Activated T-helper 1 cell treated with anti-CD3 and anti-CD28 coated beads, Interleukin-2, amount 50 U/mL, for 16 hours (primary cell): ENCODE measurements at places on chromosomes 3 and 15.

- DNase-seq = no peak
These were observed 59.8 kb downstream of the GLDN start for GRCh38 chr15:51401051-51401780.

GRCh38 chr3:73364517-73364916 lies 260.2 kb downstream of the PDZRN3 start:
- DNase-seq = no peak

DNA sequence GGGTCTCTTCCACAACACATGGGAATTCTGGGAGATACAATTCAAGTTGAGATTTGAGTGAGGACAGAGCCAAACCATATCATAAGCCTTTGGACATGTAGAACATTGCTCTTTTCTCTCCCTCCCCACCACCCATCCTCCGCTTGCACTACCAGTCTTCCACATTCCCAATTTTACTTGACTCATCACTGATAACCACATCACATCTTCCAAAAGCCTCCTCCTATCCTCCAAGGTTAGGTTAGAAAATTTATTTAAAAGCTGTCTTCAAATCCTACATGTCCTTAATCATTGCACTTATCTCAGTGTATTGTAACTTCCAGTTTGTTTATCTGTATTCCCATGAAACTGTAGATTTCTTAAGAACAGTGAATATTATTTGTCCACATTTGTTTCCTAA lies 10.4 kb downstream of the ZBED2 start:
- DNase-seq = no peak

DNA sequence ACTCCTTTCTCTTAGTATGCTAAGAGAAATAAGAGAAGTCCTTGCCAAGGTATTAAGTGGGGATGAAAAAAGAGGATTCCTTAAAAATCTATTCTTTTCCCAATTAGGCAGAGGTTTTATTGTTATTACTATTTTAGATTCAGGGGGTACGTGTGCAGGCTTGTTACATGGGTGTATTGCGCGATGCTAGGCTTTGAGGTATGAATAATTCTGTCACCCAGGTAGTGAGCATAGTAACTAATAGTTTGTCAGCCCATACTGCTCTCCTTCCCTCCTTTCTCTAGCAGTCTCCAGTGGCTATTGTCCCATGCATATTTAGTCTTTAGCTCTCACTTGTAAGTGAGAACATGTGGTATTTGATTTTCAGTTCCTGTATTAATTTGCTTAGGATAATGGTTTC lies 83.9 kb downstream of the LEKR1 start:
- no peak for DNase-seq

- no peak for DNase-seq
These were observed 68.4 kb upstream of the CD96 start for GRCh38 chr3:111473550-111473949.

- DNase-seq = no peak
These were observed 140.3 kb downstream of the NR2F2 start for GRCh38 chr15:96470681-96471310.

- DNase-seq = no peak
These were observed 159.7 kb downstream of the GOLIM4 start for GRCh38 chr3:167936019-167936418.

DNA sequence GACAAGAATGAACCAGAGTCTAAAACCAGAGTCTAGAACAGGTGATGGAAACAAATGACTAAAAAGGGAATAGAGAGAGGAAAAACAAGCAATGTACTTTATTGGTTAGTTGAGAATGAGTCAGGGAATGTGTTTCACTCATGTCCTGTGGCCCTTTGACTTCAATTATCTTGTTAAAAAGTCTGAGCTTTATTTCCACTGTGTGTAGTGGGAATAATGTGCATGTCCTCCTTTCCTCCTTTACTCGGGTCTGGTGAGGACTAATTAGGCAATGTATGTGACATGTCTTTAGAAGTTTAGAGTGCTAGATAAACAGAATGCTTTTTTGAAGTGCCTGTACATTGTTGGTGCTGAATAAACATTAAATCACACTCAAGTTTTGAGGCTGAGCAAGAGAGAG lies 21.3 kb downstream of the LSAMP start:
- no peak for DNase-seq

- DNase-seq = no peak
These were observed 36.1 kb downstream of the PTH1R start for GRCh38 chr3:46913644-46914043.

GRCh38 chr3:100265016-100265415 lies 4.2 kb downstream of the TBC1D23 start:
- no peak for DNase-seq

GRCh38 chr3:23810343-23811184 lies 4.8 kb downstream of the UBE2E1 start:
- DNase-seq = no peak

- DNase-seq = no peak
These were observed 8.6 kb upstream of the STX19 start for GRCh38 chr3:94036909-94037507.

DNA sequence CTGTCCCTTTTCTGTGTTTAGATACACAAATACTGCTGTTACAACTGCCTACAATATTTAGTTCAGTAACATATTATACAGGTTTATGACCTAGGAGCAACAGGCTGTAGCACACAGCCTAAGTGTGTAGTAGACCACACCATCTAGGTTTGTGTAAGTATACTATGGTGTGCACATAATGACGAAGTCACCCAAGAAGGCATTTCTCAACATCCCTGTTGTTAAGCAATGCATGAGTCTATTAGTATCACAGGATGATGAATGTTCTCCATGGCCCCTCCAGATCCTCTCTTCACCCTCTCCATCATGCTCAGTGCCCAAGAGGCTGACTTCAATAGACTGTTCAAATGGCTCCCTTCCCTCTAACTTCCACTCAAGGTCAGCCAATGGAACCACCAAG lies 14.6 kb upstream of the SEC62 start:
- DNase-seq = no peak

- DNase-seq = no peak
These were observed 4.1 kb downstream of the TF start for GRCh38 chr3:133750259-133750656.

GRCh38 chr3:108838436-108838835 lies 15.8 kb downstream of the TRAT1 start:
- DNase-seq = no peak

GRCh38 chr3:165523801-165524200 lies 313.4 kb downstream of the BCHE start:
- DNase-seq = no peak

DNA sequence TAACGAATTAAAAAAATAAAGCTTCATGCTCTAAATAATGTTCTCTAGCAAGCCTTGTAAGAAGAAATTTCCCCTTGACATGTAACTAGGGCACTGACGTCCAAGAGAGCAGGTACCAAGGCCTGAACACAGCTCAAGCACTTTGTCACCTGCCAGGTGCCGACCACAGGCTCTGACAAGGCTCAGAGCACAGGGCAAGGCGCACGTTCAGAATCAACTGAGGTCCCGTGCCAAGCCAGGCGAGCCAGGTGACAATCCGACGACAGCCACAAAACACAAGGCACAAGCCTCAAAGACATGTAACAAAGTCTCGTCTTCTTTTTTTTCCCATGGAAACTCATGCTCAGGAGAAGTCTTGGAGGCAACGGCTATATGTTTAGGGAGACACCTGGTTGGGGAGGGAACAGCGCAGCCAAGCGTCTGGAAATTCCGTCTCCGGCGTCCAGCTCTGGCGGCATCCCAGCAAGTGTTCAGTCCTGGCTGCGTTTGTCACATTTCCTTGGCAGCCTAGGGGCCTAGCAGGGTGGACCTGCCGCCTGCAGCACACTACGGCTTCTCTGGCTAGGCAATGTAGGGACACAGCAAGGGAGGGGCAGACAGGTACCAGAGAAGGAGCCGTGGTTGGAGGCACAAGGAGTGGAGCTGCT lies 76.7 kb downstream of the ADAMTS17 start:
- no peak for DNase-seq

DNA sequence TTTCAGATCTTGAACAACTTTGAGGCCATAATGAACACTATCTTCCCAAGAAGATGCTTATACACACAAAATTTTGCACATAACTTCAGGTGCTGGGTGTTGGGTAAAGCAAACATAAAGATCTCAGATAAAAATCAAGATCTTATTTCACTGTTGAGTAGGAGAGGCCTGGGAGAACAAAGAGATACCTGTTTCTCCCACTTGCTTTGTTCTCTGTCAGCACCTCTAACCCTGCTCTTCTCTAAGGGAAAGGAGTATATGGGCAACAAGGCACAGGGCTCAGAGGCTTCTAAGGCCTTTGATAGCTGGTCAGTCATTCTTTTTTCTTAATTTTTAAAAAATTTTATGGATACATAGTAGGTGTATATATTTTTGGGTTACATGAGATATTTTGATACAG lies 3.6 kb upstream of the GK5 start:
- DNase-seq = no peak

GRCh38 chr3:22419261-22419660 lies 668.3 kb upstream of the ZNF385D start:
- DNase-seq = no peak

GRCh38 chr3:126337980-126338651 lies 19.1 kb downstream of the KLF15 start:
- no peak for DNase-seq

- DNase-seq = no peak
These were observed 225.6 kb downstream of the MINAR1 start for GRCh38 chr15:79657722-79658121.

DNA sequence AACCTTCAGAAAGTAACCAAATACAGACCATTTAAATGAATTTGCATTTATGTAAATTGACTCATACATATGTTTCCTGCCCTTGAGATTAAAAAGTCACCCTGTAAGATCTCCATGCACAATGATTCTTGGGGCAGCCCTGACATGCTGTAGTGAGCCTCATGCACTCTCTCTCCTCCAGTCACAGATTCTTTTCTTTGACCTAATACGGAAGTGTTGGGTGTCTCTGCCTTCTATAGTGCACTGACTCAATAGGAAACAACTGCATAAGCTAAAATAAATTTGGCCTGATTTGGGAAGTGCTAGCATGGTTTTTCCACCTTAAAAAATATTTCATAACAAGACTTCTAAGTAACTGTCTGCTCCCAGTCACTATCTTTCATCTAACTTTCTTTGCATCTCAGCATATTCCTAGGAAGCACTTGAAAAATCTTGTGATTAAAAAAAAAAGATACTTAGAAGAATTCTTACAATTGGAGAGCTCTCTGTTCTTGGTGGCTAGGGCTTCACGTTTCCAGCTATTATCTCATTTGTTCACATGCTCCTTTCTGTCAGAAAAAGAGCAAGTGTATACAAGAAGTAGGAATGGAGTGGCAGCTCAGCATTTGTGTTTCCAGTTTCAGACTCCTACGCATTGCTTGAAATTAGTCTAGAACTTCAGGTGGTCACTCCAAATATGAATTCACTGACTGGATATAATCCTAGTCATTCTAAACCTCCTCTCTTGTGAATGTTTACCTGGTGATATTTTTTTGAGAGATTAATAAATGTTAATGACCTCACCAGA lies 207.9 kb upstream of the COL8A1 start:
- DNase-seq = no peak

DNA sequence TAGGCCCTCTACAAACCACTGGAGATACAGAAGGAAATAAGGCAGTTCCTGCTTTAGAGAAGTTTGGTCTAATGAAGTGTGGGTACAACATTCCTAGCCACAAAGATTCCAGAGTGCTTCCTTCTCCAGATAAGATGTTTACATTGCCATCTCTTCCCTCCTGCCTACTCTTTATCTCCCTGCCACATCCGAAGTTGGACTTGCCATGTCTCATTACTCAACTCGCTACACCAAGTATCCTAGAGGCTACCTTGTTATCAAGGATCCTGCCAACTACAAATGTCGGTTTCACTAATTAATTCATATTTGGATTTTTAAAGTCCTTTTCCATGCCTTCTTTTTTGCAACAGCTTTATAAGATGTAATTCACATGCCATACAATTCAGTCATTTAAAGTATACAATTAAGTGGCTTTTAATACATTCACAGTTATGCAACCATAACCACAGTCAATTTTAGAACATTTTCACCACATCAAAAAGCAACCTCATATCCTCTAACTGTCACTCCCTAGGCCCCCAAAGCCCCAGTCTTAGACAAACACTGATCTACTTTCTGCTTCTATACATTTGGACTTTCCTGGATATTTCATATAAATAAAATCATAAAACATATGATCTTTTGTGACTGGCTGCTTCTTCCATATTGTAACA lies 53.7 kb upstream of the CSTA start:
- no peak for DNase-seq

DNA sequence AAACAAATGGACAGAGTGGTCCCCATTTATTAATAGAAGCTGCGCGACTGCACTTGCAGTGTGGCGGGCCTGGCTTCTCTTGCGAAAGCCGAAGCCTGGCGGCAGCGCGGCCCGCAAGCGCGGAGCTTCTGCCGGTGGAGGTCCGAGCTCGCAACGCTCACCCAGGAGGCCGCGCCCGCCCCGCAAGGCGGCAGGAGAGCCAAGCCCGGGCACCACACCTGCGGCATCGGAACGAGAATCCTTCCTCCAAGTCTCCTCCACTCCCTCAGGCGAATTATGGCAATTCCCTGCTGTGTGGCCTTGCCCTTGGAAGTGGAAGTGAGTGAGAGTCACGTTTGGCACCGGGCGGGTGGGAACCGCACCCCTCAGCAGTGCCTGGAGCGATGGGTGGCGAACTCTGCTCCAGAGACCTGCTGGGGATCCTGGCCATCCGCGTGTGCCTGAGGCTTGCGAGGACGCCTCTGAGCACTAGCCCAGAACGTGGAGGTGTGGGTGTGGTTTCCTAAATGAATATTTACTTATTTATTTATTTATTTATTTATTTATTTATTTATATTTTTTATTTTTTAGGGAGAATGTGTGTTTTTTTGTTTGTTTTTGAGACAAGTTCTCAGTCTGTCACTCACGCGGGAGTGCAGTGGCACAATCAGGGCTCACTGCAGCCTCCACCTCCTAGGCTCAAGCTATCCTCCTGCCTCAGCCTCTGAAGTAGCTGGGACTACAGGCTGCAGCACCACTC lies 133.7 kb upstream of the UBE2E1 start:
- DNase-seq = no peak

GRCh38 chr3:194369522-194370279 lies at the start of gene LRRC15:
Gene LRRC15, minus strand, starts transcription at chr3:194369743. Its CDS starts 8,700 bp downstream, at chr3:194361043.
- no peak for DNase-seq

DNA sequence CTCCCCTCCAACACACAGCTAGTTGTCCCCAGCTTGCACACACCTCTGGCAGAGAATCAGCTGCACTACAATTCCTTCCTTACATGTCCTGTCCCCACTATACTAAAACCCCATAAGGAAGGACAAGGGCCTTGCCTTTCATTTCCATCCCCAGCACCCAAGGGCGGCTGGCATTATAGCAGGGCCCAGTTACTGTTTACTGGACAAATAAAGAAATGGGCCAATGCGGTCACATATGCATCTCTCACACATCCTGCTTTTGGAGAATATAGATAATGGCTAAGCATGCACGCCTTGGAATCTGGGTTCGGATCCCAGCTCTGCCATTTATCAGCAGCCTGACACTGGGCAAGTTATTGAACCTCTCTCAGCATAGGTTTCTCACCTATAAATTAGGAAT lies 99.1 kb downstream of the DAPK2 start:
- DNase-seq = no peak

DNA sequence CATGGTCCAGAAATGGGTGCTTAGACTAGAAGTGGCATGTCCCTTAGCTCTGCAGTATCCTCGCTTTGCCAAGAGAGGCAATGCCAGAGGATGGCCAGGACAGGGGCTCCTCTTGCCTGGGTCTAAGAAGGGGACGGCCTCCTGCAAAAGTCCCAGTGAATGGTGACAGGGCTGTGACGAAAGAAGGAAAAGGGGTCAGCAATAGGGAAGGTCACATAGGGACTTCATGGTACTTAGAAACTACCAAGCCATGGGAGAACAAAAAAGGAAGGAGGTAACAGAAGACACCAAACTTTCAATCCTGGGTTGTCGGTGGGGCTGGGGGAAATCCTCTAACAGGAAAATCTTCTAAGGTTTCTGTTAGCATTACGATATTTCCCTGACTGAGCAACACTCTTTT lies 36.2 kb upstream of the ATOSA start:
- no peak for DNase-seq

GRCh38 chr15:85826756-85827515 lies 32.2 kb upstream of the KLHL25 start:
- DNase-seq = no peak
